ENCODE measurements at places on chromosomes 3 and 15.

- no peak for ATAC-seq
Measured at GRCh38 chr3:126527455-126528211, 3.7 kb downstream of the CHST13 start.

DNA sequence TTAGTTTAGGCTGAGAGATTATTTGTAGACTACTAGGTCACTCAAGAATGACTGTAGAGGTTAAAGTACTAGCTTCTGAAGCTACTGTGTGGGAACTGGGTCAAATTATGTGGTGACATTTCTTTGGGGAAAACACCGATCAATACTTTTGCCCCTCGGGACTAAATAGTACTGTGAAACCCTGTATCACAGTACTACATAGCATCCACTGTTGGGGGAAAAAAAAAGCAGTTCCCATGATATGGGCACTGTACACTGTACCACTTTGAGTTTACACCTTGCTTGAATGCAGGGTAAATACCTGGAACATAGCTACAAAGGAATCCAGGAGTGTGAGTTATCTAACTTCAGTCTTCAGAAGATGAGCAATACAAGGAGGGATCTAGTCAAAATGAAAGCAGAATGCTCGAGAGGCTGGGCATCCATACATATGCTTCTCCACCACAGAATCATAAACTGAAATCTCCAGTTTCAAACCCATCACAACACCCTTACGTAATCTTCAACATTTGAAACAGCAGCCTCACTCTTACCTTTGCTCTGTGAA lies 311.4 kb downstream of the UNC13C start:
- no peak for ATAC-seq

DNA sequence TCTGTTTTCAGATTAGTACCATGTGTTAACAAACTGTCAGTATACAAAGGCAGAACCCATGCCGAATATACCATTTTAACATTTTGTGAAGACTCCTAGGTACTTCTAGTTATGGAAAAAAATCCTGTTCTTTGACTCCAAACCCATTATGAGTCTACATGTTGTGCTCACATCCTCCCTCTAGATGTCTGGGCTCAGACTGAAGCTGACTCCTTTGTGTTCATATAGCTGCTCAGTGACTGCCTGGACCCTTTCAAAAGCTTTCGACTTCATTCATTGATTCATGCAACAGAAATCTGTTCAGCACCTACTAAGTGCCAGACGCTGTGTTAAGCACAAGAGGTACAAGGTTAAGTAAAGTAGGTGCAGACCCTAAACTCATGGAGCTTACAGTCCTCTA lies 60.5 kb downstream of the MEGF11 start:
- no peak for ATAC-seq

DNA sequence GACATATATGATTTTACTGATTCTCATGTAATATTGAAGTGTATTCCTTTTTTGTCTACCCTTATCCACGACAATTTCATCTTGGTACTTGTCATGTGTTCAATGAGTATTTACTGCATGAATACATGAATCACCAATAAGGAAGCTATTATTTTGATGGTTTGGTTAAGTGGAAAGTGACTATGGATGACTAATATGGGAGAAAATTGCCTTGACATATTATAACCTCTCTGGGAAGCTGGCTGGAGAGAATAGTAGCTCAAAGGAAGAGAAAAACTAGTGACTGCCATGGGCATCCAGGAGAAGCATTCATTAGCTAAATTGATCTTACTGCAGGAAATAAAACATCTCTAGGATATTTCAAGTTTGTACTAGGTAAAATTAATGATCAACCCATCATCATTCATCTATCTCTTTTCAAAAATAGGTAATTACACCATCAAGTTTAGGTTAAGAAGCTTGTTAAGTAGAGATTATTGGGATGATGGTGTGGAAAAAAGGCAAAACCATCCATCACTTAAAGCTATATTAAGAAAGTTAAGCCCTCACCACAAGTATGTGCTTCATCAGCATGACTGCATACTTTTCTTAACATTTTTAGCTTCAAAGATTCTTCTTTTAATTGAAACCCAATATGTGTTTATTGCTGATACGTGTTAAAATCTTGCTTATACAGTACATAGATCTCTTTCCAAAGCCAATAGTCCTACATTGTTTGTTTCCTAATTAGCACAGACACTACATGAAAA lies 455.2 kb upstream of the ARPP21 start:
- ATAC-seq: peak; percentile 52

- ATAC-seq: no peak
Measured at GRCh38 chr3:117165601-117166051, 456.0 kb downstream of the TUSC7 start.

- ATAC-seq: no peak
Measured at GRCh38 chr3:7432610-7433009, 571.7 kb downstream of the GRM7 start.

Measured in esophagus mucosa (tissue), 1 donor.